ENCODE measurements at places on chromosomes 7 and 10.

- no peak for DNase-seq
These were observed 1.5 kb downstream of the PIK3CG start for GRCh38 chr7:106866298-106867281.

- DNase-seq: no peak
These were observed 75.5 kb downstream of the CARD11 start for GRCh38 chr7:2968176-2968575.

GRCh38 chr10:24438800-24439199 is 229.9 kb downstream of the KIAA1217 start:
- DNase-seq: no peak

DNA sequence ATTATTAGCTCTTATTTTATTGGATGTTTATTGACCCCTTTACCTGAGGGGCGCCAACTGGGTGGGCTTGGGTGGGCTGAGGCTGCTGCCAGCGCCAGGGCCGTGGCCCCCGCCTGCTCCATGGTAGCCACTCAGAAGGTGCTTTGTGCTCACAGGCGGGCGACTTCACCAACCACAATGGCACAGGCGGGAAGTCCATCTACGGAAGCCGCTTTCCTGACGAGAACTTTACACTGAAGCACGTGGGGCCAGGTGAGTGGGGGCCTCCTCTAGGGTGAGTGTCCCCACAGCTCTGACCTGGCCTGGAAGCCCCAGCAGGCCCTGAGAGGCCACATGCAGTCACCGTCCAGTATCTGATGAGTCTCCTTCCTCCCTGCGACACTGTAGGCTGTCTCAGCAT is 4.1 kb downstream of the PPIF start:
- no peak for DNase-seq

DNA sequence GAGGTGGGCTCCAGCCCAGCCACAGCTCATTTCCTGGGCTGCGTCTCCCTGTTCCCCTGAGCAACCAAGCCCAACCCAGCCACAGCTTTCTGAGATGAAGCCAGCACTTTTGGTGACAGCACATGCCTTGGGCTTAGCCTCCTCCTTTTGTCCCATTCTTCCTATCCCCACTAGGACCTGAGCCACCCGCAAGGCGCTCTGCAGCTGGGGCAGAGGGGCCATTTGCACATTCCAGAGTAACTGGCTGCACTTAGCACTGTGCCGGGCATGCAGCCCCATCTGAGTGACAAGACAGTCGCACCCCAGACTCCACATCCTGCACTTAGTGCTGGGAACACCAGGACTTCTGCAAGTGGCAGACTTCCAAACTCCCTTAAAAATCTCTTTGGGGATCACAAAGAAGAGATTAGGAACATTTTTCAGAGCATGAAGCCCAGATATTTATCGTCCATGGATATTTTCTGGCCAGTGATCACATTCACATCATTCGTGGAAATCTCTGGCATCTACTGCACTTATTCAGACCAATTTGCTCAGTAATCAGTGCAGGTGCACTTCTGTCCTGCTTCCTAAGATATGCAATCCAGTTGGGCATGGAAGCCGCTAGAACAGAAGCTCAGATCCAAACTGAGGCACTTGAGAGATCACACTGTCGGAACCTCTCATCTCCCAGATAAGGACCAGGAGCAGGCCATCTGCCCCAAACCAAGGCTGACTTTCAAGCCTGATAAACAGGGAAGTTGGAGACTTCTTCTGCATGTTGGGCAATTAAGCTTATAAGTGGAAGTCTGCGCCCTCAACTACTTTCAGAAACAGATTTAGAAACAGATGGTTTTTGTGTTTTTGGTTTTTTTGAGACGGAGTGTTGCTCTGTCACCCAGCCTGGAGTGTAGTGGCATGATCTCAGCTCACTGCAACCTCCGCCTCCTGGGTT is 26.4 kb downstream of the CHST15 start:
- no peak for DNase-seq

DNA sequence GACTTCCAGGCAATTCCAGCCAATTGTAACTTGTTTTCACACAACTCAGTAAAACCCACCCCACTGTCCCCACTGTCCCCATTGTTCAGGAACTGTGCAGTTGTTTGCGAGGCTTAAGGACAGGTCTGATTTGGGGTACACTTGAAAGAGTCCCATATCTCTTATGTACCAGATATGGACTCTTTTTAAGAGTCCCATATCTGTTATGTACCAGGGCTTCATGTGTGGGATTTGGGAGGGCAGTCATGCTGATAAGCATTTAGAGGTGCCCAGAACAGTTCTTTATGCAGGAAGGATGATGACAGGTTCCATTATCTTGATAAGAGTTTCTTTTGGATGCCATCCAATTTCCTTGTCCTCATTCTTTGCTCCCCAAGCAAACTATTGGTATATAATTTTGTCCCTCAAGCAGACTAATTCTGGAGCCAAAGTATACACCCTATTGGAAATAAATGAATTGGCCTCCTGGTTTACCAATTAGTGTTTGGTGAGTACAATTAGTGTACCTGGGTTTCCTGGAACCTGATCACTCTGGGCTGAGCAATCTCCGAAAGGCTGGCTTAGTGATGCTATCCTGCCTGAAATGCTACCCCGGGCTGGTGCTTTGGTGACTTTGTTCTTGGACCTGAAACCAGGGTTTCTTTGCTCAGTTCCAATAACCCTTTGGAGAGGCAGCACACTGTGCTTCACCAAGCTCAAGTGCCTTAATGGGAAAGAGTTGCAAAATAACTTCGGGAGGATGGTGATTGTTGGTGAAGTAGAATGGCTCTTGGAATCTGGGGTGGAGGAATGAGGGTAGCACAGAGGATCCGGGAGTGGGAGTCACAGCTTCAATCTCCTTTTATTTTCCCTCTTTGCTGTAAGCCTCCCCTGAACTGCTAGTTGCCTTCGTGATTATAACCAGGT is 6.2 kb upstream of the DMBT1 start:
- DNase-seq: no peak

DNA sequence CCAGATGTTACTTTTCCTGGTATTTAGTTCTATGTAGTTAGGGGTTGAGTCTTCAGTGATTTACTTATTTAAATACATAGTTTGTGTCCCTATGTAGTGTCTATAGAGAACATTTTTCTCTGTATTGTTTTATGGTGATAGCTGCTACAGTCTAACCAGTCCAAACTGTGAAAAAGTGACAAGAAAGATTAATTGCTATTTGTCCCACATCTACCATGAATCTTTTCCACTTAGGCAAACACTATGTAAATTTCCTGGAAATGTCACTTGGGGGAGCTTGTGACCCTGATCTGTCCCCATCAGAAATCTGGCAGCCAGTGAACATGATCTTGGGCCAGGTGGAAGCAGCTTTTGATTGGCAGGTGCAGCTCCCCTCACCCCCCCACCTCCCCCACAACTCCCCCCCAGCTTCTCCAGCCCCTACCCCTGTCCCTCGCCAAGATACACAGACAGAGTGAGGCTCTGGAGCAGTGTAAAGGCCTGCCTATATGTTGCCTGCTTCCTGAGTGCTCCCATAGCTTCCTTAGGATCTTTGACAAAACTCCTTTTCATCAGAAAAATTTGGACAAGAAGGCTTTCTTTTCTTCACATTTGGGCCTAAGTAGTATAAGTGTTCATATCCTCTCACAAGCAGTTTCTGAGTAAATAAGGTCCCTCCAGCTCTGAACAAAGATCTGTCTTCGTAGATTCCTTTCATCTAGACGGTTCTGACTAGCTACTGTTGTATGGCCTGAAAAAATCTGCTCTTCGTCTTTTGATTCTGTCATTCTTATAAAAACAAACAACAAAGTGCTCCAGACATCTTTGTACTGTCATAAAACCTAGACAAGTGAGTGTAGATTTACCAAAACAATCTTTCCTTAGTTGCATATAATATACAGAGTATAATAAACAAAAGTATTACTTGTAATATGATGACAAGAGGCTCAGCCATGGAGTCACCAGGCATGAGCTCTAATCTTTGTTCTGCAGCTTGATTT is 31.5 kb upstream of the SLC13A1 start:
- no peak for DNase-seq

All from activated T-cell treated with anti-CD3 and anti-CD28 coated beads for 48 hours (primary cell).